ENCODE measurements at places on chromosomes 12 and 14.

GRCh38 chr12:14959126-14959440 is 2.3 kb downstream of the ARHGDIB start:
- DNase-seq, result no peak

- DNase-seq, result no peak
These were observed 6.3 kb downstream of the MGAT4C start for GRCh38 chr12:86249851-86250250.

- no peak for DNase-seq
These were observed 788.6 kb upstream of the NOVA1 start for GRCh38 chr14:27386391-27386790.

DNA sequence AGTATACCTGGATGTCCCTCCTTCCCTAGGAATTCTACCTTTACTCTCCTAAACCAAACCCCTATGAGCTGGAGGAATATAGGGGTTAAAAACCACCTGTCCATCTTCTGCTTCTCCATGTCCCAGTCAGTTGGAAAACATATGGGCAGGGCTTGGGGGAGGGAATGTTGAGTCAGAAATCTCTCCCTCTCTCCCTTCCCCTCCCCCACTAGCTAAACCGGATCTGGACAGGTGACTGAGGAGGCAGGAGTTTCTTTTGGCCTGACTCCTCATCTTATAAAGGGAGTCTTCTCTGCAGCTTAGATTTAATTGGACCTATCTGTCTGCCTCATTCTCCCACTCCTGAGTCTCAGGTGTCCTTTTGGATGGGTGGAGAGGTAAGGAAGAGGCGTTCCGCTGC is 6.1 kb downstream of the ERBB3 start:
- DNase-seq, result no peak

DNA sequence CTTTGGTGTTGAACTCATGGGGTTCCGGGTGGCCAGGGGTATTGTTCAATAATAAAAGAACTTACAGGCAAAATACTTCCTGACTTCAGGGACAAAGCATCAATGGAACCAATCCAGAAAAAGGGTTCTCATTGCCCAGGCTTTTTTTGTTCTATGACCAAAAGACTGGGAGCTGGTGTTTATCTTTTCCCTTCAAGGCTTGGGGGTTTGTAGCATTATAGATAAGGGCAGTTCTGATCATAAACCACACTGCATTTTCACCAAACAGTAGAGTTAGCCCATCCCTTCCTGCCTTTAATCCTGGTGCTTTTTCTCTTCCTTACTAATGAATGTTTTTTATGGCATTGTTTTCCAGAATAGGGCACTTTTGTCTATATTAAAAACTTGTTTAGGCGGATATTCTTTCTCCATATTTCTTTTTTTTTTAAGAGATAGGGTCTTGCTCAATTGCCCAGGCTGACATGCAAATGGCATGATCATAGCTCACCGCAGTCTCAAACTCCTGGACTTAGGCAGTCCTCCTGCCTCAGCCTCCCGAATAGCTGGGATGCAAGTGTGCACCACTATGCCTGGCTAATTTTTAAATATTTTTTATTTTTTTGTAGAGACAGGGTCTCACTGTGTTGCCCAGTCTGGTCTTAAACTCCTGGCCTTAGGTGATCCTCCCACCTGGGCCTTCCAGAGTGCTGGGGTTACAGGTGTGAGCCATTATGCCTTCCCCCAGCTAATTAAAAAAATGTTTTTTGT is 9.7 kb downstream of the FUT8 start:
- no peak for DNase-seq
